ENCODE measurements at places on chromosomes 4 and X.

DNA sequence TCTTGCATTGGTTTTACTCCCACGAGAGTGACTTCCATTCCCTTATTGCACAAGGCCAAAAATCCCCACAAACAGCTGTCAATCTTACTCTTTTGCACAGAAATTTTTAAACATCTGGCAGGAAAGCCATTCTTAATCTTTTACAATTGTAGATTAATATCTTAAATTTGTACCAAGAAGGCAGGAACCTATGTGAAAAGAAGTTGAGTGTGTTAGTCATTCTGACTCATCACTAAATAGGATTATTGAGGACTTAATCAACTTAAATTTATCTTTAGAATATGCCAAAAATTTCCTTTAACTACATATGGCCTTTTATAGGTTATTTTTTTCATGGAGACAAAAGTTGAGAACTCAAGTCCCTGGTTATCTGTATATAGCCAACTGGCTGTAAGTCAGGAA is 49.0 kb upstream of the VEGFC start:
- DNase-seq, result peak; percentile 54

DNA sequence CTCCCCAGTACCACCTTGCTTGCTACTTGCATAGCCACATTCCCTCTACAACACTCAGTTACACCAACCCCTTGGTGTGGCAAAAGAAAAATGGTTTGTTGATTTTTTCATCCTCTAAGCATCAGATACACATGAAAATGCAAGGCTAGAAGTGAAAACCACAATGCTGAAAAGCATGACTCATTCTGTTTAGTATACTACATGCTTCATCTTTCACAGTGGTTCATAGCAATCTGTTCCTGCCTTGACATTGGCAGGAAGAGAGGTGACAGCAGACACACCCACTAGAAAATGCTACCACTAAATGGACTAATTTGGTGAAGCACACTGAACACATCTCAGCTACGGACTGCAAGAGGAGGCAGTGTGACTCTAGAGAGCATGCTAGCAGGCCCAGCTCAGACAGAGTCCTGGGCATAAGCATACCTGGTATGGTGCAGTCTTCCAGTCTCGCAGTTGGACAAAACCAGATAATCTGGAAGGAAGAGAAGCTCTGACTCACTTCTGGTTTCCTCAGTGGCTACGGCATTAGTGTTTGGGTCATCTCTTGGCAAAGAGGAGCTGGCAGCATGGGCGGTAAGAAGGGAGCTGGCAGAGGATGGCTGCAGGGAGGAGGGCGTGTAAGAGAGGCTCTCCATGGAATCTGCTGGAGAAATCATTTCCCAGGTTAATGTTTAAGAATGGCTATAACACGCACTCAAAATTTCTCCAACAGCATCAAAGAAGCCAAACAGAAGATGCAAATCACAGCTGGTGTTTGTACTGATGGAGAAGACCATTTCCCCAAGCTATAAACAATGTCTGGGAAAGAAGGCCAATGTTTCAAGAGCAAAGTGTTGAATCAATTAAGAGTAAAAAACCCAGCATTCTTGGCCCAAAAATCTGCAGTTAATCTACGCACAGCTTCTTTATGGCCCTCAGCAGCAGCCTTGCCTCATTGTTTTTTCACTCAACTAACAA is 37.8 kb downstream of the GAB3 start:
- peak; percentile 36 for DNase-seq

- peak; percentile 55 for DNase-seq
These were observed 166.6 kb downstream of the DKK2 start for GRCh38 chr4:106869551-106869950.

GRCh38 chrX:48107717-48108116 is 22.7 kb upstream of the SPACA5B start:
- no peak for DNase-seq

GRCh38 chrX:120144178-120144844 is 14.1 kb upstream of the RHOXF2 start:
- DNase-seq, result no peak

GRCh38 chrX:11465648-11466411 is 172.6 kb downstream of the AMELX start:
- DNase-seq, result peak; percentile 4

DNA sequence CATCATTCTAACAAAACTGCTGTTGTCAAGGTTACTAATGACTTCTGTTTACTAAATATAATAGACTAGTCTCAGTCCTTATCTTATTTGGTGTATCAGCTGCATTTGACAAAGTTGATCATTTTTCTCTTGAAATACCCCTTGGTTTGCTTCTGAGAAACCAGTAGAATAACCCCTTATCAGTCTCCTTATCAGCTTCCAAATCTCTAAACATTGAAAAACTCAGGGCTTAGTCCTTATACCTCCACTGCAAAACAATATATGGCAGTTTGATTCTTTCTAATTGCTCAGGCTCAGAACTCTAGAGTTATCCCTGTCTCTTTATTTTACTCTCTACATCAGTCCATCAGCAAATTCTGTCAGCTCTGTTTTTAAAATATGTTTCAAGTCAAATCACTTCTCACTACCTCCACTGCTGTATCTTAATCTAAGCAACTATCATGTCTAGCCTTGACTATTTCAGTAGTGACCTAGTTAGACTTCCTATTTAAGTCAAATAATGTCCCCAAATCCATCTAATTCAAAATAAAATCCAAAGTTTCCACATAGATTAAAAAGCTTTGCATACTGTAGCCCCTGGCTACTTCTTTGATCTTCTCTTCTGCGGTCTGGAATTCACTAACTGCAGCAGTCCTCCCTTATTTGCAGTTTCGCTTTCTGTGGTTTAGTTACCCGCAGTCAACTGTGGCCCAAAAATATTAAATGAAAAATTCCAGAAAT is 87.1 kb upstream of the NPNT start:
- no peak for DNase-seq

GRCh38 chr4:2222838-2223237 is 19.1 kb downstream of the HAUS3 start:
- no peak for DNase-seq

All from RWPE1 (cell line).